ENCODE measurements at places on chromosomes 4 and X.

- no peak for DNase-seq
These were observed 195.1 kb downstream of the MAGEB5 start for GRCh38 chrX:26411045-26411444.

DNA sequence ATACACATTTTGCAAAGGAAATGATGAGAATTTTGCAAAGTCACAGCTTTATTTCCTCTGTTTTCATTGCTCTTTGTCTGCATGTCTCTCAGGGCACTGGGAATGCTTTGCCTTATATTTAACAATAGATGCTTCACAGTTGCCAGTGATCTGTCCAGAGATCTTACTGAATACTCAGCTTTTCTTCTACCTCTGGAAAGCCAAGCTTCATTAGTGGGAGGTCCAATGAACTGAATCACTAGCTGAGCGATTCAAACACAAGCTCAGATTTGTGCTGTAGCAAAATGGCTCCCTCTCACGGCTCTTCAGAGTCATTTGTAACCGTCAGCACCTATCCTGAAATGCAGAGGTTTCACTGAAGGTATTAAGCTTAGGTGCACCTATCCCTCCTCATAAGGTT lies 138.9 kb downstream of the DCLK2 start:
- no peak for DNase-seq

DNA sequence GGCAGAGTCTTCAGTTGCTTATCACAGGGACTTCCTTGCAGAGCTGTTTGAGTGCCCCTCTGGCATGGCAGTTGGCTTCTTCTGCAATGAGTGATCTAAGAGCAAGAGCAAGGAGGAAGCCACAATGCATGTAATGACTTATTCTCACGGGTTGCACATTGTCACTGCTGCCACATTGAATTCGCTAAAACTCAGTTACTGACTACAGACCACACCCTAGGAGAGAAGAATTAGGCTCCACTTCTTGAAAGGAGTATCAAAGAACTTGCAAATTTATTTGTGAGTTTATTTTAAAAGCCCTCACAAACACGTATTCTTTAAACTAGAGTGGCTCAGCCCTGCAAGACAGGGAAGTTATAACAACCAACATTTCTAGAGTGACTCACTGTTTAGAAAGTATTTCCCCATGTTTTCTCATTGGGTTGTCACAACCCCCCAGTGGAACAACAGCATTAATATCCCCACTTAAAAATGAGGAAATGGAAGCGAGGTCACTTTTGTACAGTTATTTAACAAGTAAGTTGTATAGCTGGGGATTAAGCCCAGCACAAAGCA lies 32.4 kb upstream of the RBPJ start:
- DNase-seq = peak; percentile 96

DNA sequence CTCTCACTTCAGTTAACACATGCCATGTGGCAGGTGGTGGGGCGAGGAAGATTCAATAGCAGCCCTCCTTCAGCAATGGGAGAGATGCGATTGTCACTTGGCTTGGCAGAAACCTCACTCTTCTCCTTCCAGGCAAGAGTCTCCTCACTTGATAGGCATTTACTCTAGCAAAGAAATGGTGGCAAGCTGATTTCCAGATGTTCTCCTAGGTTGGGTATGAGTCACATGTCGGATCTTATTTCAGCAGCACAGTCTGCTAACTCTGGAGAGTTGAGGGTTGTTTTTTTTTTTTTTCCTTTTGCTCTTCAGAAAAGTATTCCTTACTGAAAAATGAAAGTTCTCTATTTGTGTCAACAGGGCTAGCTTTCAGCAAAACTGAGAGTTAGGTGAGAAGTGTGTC lies 119.5 kb upstream of the CHRDL1 start:
- no peak for DNase-seq

DNA sequence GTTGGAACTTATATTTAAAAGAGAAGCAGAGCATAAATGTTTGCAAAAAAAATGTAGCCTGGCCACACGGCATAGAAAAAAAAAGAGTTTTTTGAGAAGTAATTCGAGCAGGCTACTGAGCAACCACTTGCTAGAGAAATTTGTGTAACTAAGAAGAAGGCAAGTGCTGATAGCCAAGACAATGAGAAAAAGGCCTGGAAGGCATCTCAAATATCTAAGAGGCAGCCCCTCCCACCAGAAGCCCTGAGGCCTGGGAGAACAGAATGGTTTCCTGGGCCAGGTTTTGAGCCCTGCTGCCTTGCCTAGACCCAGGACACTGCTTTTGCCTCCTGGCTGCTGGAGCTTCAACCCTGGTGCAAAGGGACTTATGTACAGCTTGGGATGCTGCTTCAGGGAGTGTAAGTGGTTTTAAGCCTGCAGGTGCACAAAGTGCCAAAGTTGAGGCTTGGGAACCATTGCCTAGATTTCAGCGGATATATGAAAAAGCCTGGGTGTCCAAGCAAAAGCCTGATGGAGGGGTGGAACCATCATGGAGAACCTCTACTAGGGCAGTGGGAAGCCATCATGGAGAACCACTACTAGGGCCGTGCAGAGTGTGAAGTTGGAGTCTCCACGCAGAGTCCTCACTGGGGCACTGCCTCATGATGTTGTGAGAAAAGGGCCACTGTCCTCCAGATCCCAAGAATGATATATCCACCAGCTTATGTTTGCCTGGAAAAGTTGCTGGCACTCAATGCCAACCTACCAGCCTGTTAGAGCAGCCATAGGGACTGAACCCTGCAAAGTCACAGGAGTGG lies 9.7 kb downstream of the TECRL start:
- DNase-seq = no peak

DNA sequence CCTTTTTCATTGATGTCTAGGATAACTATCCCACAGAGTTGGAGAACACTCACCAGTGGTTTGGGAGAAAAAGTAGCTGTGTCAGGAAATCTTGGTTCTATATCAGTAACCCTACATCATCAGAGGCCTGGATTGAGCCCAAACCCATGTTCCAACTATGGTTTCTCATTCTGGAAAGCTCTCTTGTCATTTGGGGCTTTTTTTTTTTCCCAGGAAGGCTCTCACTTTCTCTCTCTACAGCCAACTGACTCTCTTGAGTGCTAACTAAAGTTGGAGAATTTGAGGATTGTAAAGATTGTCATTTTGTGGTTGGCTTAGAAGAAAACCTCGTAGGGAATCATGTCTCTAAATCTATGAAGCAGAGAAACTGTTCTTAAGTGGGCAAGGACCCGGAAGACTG lies 228.2 kb upstream of the DIPK2B start:
- no peak for DNase-seq

- peak; percentile 38 for DNase-seq
These were observed 26.5 kb upstream of the XIAP start for GRCh38 chrX:123833387-123833786.

DNA sequence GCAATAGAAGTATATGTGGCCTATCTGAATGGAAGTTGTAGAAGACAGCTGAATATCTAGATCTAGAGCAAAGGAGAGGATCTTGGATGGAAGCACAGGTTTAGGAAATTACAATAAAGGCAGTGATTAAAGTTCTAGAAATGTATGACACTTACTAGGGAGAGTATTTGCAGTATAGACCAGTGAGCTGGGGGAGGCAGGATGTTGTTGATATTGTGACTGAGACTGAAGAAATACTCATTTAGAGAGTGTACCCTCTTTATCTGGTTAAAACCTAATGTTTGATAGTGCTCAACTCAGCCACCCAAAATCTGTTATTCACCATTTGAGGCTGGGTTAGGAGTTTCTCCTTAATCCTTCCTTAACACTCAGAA lies 439.5 kb downstream of the GRXCR1 start:
- DNase-seq = no peak

DNA sequence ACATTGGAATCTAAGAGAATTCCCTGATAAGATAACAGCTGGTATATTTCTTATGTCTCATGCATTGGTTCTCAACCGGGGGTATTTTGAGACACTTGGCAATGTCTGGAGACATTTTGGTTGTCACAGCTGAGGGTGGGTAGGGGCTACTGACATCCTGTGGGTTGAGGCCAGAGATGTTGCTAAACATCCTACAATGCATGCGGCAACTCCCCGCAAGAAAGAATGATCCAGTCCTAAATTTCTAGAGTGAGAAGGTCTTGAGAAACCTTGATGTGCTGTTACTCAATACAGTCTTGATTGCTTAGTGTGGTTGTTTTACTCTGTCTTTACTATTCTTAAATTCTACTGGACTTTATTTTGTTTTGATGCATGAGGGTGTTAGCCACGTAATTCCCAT lies 287.2 kb downstream of the FRMPD4 start:
- DNase-seq = no peak

GRCh38 chr4:75251547-75251946 lies 262.7 kb downstream of the RCHY1 start:
- DNase-seq = no peak

DNA sequence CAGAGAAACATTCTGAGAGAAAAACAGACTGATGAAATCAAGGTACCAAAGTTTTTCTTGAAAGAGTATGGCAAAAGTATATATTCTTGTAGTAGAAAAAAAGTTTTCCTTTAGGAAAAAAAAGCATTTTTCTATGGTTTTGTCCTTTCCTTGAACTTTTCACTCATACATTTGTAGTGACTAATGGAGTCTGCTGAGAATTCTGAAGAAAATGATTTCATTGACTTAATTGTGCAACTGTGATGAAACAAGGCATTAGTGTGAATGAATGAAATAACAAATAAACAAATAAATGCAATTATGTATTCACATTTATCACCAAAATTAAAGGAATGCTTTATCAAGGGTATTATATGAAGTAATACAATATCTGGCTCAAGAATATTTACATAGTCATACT lies 5.7 kb downstream of the CSN1S1 start:
- DNase-seq = no peak

DNA sequence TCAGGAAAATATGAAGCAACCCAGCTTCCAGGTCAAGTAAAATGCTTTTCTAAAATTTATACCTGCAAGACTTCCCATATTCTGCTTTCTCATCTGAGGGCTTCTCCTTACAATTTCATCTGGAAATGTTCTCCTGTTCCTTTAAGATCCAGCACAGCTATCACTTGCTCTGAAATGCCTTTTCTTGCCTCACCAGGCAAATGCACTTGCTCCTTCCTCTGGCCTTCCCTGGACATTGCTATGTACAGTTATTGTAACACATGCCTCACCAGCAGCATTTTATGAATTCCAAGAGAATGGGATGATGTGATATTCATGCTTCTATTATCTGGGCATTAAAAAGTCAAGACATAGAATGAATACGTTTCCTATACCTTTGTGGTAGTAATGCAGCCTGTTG lies 842.1 kb upstream of the INTU start:
- no peak for DNase-seq

- DNase-seq = peak; percentile 25
These were observed 34.8 kb downstream of the DOCK11 start for GRCh38 chrX:118530219-118530911.

DNA sequence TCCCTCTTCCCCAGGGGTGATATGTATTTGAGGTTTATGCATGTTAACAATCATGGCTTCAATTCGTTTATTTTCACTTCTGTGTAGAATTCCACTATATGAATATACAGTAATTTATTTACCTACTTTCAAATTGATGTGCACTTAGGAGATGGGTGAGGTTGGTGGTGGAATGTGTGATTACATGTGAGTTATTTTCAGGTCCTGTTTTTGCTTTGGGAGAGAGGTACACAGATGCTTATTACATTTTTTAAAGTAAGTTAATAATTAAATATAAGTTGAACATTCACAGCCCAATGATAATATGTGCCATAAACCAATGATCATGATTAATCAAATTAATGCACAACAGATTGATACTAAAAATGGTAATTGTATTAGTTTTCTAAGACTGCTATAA lies 79.5 kb downstream of the SPRY1 start:
- DNase-seq = no peak

- no peak for DNase-seq
These were observed 51.7 kb downstream of the UBE2NL start for GRCh38 chrX:143935601-143936000.

DNA sequence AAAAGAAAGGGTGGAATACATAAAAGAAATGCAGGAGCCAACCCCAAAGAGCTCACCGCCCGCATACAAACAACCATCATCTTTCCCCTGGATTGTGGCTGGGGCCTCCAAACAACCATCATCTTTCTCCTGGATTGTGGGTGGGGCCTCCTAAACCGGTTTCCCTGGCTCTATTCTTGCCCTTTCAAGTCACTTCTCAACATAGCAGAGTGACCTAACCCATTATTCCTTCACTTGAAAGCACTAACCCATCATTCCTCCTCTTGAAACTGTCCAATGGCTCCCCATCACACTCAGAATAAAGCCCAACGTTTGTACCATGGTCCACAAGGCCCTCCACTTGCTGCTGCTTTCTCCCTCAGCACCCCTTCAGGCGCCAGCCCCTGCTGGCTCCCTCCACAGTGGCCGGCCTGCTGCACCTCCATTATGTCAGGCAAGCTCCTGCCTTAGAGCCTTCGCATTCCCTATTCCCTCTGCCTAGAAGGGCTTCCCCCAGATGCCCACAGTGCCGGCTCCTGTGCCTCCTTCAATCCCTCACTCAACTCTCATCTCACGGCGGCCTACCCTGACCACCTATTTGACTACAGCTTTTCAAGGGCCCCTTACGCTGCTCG lies 24.1 kb downstream of the SMIM43 start:
- no peak for DNase-seq

GRCh38 chrX:51743179-51743957 lies at the start of gene GSPT2:
TSS of gene GSPT2 (plus strand) at chrX:51743442. CDS start at chrX:51743627, 185 bp downstream.
- DNase-seq = peak; percentile 44

- DNase-seq = no peak
These were observed 83.1 kb upstream of the IGFBP7 start for GRCh38 chr4:57193209-57193810.

DNA sequence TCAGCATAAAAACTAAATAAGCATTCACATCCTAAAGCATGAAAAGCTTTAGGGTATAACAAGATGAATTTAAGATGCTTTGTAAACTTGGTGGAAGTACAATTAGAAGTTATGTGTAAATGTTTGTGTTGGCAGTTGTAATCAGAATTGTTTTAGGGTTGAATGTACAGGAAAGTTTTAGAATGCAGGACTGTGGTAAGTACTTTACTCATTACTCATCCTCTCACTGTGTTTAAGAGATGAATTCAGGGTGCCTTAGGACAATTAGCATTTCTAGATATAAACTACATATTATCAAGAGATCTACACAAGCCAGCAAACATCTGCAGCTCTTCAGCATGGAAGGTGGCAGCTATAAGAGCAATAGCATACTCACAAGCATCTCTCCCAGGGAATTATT lies 77.5 kb upstream of the ELOVL6 start:
- no peak for DNase-seq

DNA sequence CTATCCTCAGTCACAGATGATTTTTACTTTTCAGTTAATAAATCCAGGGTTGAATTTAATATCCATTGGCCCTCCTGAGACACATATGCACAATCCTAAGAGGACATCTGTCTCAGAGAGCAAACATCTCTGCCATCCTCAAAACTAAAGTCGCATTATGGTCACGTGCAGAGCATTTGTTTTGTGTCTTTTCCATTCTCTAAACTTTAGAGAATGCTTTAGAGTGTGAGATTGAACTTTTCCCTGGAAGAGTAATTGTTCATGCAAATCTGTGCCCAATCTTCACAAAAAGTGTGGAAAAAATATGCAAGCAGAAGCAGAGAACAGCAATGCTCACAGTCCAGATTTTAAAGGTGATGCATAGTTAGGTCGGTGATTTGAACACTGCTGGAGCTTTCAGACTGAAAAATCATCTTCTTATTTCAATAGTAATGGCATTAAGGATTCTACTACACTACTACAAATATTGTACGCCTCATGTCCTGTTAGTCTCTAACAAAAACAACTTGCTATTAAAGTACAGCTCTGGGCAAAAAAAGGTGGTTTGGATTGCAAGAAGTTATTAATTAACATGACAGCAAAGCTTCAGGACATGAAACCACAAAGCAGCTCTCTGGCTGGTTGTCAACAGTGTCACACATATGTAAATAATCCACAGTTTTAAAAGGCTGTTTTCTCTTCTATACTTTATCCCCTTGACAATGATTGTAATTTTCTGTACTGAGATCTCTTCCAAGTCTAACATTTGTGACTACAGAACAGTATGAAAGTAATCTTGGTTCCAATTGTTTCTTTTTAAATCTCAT lies 19.9 kb downstream of the DCHS2 start:
- no peak for DNase-seq
